ENCODE measurements at places on chromosomes 5 and 9.

DNA sequence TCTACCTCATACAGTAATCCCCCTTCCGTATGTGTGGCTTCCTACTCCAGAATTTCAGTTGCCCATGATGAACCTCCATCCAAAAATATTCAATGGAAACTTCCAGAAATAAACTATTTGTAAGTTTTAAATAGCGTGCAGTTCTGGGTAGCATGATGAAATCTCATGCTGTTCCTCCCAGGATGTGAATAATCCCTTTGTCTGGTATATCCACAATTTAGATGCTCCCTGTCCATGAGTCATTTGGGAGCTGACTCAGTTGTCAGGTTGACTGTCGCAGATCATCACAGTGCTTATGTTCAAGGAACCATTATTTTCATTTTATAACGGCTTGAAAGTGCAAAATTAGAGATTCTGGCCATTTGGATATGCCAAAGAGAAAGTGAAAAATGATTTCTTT is 290.1 kb upstream of the CDH9 start:
- DNase-seq: no peak

- no peak for DNase-seq
Observed at GRCh38 chr9:10032166-10032565, 580.6 kb downstream of the PTPRD start.

DNA sequence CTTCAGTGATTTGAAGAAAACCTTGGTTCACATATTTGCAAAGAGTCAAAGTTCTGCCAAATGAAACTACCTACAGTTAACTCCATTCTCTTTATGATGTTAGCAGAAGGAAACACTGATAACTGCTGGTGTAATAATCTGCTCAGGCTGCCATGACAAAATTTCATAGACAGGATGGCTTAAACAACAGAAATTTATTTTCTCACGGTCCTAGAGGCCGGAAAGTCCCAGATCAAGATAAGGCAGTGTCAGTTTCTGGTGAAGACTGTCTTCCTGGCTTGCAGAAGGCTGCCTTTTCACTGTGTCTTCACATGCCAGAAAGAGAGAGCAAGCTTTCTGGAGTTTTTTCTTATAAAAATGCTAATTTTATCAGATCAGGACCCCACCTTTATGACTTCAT is 102.4 kb upstream of the PARP8 start:
- DNase-seq: no peak

DNA sequence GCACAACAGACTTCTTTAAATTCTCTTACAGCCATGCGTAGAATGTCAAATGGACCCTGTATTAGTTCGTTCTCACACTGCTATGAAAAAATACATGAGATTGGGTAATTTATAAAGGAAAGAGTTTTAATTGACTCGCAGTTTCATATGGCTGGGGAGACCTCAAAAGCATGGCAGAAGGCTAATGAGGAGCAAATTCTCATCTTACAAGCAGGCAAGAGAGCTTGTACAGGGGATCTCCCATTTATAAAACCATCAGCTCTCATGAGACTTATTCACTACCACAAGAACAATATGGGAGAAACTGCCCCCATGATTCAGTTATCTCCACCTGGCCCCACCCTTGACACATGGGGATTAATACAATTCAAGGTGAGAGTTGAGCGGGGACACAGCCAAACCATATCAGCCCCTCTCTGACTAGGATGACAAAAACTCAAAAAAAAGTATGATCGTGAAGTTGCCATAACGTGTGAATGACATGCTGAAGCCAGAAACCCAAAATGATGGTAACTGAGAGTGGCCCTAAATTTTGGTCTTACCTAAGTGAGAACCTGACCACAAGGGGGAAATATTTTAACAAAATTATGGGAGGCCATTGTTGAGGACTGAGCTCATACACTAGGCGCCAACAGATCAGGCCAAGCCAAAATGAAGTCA is 17.5 kb upstream of the TEX10 start:
- DNase-seq: no peak

Measured in Calu3 (cell line).